ENCODE measurements at places on chromosomes 11 and 22.

DNA sequence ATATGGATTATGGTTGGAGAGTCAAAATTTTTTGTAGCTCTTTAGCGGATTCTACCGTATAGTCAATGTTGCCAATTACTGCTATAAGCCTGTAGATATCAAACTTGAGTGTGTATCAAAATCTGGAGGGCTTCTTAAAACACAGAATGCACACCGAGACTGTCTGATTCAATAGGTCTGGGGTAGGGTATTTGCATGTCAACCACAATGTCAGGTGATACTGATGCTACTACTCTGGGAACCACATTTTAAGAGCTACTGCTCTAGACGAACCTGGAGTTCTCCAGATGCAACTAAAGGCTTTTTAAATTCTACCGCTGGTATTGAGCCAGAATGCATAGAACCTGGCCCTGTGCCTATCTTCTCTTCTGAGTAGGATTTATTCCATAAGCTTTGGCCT, 15.8 kb upstream of the MS4A4A start:
- no peak for DNase-seq

- DNase-seq = no peak
These were observed 103.5 kb downstream of the C11orf58 start for GRCh38 chr11:16841984-16842383.

- no peak for DNase-seq
These were observed 1059.5 kb downstream of the FAM181B start for GRCh38 chr11:81674211-81674610.

GRCh38 chr22:44211256-44211945, 30.7 kb downstream of the PARVG start:
- no peak for DNase-seq

DNA sequence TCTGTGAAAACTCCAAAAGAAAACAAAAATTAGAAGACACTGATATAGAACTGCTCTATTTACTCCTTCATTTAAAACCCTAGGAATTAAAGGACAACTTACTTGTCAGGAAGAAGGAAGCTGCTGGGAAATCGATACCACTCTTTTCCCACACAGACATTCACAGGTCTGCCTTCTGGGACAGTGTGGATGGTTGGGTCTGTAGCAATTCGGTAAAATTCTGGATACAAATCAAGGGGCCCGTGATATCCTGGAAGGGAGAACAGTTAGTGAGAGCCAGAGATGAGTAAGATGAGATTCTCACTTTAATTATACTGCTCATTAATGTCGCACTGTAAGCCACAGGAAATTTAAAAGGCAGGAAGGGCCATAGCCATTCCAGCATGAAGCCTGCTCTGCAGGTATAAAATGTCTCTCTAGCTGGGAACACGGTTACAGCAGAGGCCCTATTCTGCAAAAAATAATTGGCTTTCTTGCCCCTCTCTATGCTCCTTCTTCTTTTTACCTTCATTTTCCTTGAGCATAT, 34.0 kb downstream of the ALG9 start:
- no peak for DNase-seq

DNA sequence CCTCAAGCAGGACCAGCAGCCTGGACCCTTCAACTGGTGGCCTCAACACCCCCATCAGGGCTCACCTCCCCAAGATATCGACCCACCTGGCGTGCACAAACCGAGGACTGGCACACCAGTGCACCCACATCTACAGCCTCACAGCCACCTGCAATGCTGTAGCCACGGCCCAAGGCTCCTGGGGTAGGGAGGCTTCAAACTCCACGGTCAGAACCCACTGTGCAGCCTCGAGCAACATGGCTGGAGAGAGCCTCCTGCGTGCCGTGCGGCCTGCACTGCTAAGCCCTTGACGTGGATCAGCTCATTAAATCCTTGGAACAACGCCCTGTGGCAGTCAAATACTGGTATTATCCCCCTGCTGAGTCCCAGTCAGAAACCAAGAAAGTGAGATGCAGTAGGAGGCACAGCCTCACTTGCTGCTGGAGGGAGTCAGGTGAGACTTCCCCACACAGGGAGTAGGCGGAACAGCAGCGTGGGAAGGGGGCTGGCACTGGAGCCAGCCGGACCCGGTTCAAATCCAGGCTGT, 4.6 kb downstream of the CARD10 start:
- DNase-seq = no peak

GRCh38 chr22:45163099-45163450, 650 bp upstream of the NUP50 start:
- DNase-seq = peak; percentile 54

GRCh38 chr11:86244522-86245368, at the start of gene EED:
Gene EED (plus strand): TSS chr11:86244753. CDS start chr11:86245230, 477 bp downstream.
- DNase-seq = peak; percentile 94

GRCh38 chr22:29171721-29172120, 34.0 kb upstream of the EMID1 start:
- no peak for DNase-seq

DNA sequence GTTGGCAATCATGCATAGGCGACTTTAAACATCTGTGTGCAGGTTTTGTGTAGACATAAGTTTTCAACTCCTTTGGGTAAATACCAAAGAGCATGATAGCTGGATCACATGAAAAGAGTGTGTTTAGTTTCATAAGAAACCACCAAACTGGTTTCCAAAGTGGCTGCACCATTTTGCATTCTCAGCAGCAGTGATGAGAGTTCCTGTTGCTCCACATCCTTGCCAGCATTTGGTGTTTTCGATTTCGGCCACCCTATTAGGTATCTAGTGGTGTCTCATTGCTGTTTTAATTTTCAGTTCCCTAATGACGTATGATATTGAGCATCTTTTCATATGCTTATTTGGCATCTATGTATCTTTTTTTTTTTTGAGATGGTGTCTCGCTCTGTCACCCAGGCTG, 62.8 kb upstream of the CCND1 start:
- no peak for DNase-seq

GRCh38 chr11:64092111-64092760, 56.5 kb downstream of the FLRT1 start:
- DNase-seq = no peak
